ENCODE measurements at places on chromosomes 2 and 18.
A peak's percentile ranks its signal among the peaks of the same experiment; 100 is the strongest.

- no peak for DNase-seq
Measured at GRCh38 chr18:39675368-39675767, 2109.8 kb upstream of the CELF4 start.

- no peak for DNase-seq
Measured at GRCh38 chr2:142307616-142308115, 176.8 kb upstream of the LRP1B start.

DNA sequence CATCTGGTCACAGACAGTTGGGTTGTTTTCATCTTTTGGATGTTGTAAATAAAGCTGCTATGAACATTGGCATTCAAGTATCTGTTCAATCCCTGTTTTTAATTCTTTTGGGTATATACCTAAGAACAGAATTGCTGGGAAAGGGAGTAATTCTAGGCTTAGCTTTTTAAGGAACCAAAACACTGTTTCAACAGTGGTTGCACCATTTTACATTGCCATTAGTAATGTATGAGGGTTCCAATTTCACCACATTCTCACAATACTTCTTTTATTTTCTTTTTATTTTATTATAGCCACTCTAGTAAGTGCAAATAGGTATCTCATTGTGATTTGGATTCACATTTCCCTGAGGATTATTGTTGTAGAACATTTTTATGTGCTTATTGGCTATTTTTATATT lies 108.9 kb upstream of the GLS start:
- DNase-seq = no peak

DNA sequence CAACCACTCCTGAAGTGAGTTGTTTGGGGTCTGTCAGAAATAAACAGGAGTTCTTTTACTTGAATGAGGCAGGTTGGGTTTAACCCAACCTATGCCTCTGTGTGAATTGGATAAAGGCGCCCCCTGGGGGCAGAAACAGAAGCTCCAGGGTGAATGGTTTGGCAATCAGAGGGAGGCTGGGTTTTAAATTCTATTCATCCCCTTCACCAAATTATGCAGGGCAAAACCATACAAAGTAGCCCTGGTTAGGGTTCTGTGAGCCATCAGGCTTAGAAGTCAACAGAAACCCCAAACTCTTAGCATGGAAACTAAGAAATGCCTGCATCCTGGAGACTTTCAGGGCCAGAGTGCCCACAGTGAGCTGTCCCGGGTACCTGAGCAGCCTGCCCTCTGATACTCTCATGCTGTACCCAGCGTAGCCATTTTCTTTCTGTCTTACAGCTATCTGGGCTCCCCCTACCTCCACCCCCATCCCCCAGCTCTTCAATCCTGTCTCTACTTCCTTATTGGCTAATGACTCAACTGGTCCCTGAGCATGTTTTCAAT lies 241.5 kb downstream of the ICOS start:
- DNase-seq = no peak

- DNase-seq = no peak
Measured at GRCh38 chr2:172372436-172372835, 55.0 kb upstream of the ITGA6 start.

DNA sequence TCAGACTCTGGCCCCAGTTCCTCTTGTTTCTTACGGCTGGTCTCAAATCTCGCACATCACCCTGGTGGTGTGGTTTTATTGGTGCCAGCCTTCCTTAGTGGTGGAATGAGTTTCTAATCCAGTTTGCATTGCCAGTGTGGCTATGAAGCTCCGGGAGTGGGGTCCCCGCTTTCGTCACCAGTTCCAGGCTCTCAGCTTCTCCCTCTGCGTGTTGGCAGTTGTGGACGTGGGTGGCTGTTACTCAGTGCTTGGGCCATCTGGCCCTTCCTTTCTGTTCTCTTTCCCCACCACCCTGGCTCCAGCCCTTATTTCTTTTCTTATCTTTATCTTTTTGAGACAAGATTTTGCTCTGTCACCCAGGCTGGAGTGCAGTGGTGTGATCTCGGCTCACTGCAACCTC lies 30.1 kb downstream of the EFR3B start:
- no peak for DNase-seq

GRCh38 chr18:55422456-55423180 lies 165.4 kb downstream of the TCF4 start:
- DNase-seq = no peak

GRCh38 chr2:181036445-181036844 lies 56.0 kb downstream of the UBE2E3 start:
- DNase-seq = no peak

GRCh38 chr2:190716176-190716807 lies 67.4 kb downstream of the NAB1 start:
- DNase-seq = no peak

GRCh38 chr2:104929663-104930062 lies 75.7 kb downstream of the POU3F3 start:
- no peak for DNase-seq

- DNase-seq = no peak
Measured at GRCh38 chr18:5036523-5036922, 160.5 kb downstream of the AKAIN1 start.

- no peak for DNase-seq
Measured at GRCh38 chr18:31325051-31325450, 7.1 kb downstream of the DSG1 start.

GRCh38 chr18:70195014-70195614 lies 10.4 kb downstream of the RTTN start:
- no peak for DNase-seq

DNA sequence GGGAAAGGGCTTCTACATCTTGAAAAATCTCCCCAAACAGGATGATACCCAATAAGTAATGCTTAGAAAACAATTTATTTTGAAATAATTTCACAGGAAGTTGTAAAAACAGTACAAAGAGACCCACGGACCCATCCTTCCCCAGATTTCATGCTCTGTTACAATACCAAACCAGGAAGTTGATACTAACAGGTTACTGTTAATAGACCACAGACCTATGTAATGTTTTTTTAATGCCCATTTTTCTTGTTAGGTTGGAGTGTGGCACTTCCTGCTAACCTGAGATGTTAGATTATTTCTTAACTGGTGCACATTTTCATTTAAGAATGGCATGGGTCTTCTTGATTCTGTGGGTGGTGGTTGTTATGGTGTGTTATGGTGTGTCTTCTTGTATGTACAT lies 21.4 kb upstream of the MGAT5 start:
- no peak for DNase-seq

DNA sequence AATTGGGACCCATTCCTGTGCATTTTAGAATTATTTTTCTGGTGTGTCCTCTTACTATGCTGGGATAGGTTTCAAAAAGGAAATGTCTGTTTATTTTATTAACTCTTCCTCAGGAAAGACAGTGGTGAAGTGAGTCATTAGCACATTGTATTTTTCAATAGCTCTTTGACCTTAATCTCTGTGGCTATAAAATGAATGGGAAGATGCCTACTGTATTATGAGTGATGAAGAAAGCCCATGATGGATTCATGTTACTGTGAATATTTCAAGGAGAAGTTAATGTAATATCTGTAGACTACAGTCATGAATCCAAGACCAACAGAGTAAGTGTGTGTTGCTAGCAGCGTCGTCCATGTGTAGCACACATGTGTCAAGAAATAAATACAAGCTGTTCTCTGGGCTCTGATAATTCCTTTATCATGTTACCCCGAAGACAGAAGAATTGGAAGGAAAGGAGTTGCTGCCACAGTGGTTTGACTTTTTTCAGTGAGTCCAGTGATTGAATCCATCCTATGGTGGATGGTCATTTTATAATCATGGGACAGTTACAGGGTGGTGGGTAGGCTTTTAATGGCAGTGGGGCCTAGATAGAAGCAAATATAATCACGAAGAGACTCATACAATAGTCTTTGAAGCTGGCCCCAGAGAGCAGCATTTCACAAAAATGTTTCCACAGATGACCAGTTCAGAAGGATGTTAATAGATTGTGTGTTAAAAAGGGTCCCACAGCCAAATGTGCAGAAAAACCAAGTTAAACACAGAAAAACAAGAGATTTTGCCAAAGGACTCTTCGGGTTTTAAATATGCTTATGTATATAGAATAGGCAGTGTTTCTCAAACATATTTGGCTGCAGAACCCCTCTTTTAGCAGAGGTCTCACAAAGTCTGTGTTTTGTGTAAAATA lies 239.7 kb upstream of the RASGRP3 start:
- DNase-seq = no peak

DNA sequence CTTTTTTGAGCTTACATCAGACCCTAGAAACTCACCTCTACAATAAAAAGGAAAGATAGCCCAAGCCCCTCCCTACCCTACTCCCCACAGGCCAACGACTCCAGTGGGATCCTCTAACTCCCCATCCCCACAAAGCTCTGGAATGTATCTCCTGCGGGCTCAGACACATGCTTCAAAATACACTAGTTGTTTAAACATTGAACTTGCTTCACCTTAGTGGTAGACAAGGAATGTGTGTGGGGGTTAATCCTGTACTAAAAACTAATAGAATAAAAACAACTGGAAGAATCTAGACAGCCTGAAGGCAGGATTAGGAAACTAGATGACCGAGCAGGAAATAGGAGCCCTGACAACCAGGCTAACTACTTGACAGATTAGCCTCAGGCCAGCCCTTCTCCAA lies 211.5 kb downstream of the SUCLG1 start:
- DNase-seq = no peak

DNA sequence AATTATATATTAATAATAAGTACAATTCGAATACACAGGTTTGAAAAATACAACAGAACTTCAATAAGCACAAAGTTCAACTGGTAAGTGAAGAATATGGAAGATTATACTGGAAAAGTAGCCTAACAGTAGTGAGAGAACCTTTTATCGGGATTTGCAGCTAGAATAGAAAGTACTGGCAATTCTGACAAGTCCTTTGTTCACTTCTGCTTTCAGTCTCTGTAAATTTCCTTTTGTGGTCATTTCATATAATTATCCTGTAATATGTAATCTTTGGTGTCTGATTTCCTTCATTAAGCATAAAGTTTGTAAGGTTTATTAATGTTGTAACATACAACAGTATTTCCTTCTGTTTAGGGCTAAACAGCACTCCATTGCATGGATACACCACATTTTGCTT lies 67.2 kb downstream of the CUL3 start:
- no peak for DNase-seq

GRCh38 chr2:10425699-10426098 lies 22.4 kb downstream of the ODC1 start:
- DNase-seq = no peak

GRCh38 chr18:54388203-54389142 lies 30.8 kb downstream of the C18orf54 start:
- no peak for DNase-seq

- no peak for DNase-seq
Measured at GRCh38 chr2:19890104-19890503, 11.7 kb downstream of the TTC32 start.

GRCh38 chr2:76977846-76978727 lies 544.1 kb downstream of the LRRTM4 start:
- no peak for DNase-seq

DNA sequence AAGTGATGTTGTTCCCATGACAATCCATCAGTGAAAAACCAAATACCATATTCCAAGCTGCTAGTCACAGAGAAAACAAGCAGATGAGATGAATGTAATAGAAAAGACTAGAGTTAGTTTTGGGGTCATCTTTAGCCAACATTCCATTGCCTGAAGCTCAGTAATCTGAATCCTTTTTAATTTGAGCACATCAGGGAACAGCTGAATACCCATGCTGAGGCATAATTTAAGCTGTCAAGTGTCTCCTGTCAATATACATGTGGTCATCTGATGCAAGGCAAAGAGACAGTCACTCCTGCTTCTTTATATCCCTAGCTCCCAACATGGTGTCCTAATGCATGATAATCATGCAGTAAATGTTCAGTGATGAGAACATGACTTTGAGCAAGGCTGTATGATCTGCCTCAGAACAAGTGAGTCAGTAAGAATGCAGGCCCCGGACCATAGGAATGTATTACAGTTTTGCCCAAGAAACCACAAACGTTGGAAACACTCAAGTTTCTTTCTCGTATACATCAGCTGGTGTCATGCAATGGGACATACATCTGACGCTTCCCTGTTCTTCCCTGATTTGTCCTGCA lies 48.0 kb downstream of the CDK15 start:
- no peak for DNase-seq

GRCh38 chr2:175431101-175431946 lies 249.8 kb upstream of the ATP5MC3 start:
- no peak for DNase-seq

- no peak for DNase-seq
Measured at GRCh38 chr18:44556296-44556695, 124.4 kb upstream of the SETBP1 start.

DNA sequence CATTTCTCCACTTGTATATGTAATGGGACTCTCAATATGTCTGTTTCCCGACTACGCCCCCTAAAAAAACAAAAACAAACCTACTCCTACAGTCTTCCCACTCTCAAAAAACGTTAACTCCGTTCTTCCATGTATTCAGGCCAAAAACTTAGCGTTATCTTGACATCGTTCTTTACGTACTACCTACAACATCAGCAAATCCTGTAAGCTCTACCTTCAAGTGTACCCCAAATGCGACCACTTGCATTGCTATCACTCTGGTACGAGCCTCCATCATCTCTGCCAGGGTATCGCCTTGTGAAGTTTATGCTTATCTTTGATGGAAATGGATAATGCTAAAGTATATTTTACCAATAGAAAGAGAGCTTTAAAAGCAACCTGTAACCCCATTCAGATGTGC lies 479 bp downstream of the GPATCH11 start:
- DNase-seq = no peak

GRCh38 chr2:42333579-42333978 lies 27.4 kb downstream of the COX7A2L start:
- DNase-seq = no peak

- no peak for DNase-seq
Measured at GRCh38 chr2:225559072-225559415, 159.5 kb downstream of the NYAP2 start.

DNA sequence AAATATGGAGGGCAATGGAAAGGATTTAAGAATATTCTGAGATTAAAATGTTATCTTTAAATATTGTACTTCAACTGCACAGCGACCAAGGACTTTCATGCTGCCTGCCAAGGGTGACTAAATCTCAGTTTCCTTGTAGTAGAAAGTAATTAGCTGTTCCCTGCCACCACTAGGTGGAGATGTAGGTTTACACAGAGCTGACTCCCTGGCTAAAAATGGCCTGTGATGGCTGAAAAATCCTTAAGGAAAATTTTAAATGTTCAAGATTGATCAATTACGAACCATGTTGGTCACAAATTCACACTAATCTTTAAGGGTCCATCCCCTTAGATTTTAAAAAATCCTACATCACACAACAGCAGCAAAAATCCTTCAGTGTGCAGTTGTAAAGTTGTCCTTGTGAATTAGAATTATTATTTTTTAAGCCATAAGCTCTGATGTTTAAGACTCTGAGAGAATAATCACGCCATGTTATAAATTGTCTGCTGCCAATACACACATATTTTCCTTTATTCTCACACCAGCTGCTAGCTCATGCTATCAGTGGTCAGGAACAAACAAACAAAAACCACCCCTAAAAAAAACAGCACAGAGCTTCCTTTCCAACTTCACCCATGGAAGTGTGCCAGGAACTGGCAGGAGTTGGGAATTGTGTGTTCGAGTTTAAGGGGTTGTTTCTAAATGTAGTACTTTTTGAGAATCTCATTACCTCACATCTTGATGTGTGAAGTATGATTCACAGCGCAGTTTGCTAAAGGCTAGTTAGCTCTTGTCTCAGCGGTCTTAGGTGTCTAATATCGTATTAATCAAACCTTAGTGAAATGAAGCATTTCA lies 399.8 kb downstream of the TMEM182 start:
- DNase-seq = peak; percentile 7

Data from SHP77 treated with DMSO at 0.1 percent for 48 hours (cell line).